ENCODE measurements at places on chromosomes 7 and 10.
A peak's percentile ranks its signal among the peaks of the same experiment; 100 is the strongest.

GRCh38 chr7:91910171-91910570 lies 29.7 kb upstream of the MTERF1 start:
- no peak for DNase-seq

DNA sequence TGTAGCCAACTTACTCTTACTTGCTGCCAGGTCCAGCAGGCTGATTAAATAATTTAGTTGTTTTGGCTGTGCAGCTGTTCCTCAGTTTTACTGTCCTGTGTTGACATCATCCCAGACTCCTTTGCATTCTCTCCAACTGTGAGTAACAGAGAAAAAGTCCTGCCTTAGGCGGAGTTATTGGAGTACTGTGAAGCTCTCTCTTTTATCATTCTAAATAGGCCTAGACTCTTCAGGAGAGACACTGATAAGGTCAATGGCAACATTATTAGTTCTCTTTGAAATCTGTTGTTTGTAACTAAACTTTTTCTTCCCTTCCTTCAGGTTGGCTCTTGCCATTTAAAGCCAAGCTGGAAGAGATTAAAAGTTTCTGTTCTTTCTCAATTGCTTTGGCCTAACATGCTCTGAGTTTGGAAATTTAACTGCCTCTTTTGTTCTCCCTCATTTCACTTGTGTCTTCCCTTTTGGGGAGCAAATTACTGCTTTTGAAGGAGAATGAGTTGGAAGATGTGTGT lies 215.7 kb upstream of the CSTF2T start:
- DNase-seq: no peak

- DNase-seq: no peak
Measured at GRCh38 chr10:80501381-80501912, 36.3 kb upstream of the SH2D4B start.

DNA sequence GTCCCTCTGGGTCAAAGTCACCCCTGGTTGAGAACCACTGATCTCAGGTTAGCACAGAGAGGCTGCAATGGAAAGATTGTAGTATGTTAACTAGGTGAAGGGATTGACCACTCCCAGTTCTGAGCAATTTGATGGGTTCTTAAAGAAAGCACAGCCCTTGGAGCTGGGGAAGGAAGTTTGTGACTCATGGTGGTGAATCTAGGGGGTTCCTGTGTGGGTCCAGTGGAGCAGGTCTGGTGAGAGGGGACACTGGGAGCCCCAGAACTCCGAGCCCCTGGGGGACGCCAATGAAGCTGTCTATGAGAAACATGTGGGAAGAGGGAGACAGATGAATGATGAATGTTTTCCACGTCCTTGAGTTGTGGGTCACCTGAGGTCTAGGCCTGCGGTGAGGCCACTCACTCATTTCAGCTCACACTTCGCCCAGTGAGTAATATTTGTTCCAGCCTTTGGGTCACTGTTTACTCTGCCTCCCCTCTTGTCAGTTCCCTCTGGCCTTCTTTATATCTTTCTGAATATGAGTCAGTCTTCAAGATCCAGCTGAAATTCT lies 341.9 kb downstream of the LRMDA start:
- no peak for DNase-seq

GRCh38 chr7:127678337-127678736 lies 26.3 kb downstream of the SND1 start:
- no peak for DNase-seq

GRCh38 chr10:76885816-76886215 lies 751.8 kb downstream of the KCNMA1 start:
- no peak for DNase-seq

DNA sequence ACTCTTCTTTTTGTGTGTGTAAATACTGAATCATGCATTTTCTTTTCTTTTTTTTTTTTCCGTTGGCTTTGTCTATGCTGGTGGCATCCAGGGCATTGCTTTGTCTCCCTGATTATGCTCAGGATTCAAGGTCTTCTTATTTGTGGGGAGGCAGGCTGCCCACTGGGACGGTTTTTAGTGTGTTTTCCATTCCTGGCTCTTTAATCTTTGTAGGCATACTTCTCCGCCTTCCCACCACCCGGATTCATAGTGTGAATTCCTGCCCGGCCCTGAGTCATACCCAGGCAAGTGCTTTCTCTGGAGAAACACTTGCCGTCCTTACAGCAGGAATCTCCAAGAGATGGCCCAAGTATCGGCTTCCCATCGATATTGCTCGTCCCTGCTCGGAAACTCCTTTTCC lies 5.2 kb downstream of the ZNF655 start:
- DNase-seq: no peak

DNA sequence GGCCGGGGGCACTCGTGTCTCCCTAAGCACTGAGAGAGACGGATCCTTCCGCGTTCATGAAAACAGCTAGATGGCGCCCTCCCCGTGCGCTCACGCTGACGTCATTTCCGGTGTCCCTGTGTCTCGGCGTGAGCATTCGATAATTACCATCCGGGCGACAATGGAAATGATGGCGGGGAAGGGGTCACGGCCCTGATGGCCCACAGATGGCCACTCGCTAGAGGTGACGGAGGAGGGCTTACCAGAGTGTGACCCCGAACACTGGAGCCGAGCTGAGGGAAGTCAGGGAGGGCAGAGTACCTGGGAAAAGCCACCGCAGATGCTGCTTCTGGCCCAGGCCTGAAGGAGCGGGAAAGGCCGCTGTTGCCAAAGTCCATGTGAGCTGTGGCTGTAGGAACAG lies 222.9 kb downstream of the TCERG1L start:
- DNase-seq: no peak

DNA sequence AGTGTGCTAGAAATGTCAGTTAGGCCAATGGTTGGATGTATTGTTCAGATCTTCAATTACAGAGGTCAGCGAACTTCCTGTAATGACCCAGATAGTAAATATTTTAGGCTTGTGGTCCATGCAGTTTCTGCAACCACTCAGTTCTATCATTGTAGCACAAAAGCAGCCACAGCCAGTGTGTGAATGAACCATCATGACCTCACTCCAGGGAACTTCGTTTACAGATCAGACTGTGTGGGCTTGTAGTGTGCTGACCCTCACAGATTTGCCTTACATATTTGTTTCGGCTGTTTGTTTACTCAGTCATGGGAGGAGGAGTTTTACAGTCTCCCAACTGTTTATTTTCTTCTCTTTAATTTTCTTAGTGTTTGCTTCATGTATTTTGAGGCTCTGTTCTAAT lies 55.4 kb downstream of the LANCL2 start:
- DNase-seq: peak; percentile 34

All from OCI-M1 (cell line).